Ureter (tissue), 1 donor: ENCODE measurements at places on chromosomes 7 and 10. TPM values are rescaled to one million over a fixed set of nuclear protein-coding genes. Genes with fewer than 3 reads are reported as not detected.

Gene LRRC18
- total RNA-seq, result not detected

Gene PTF1A
- not detected for total RNA-seq

Gene TMEM225B
- 2.9 TPM for total RNA-seq

Gene FGFBP3
- total RNA-seq, result 2.9 TPM

Gene TRDMT1
- 12.9 TPM for total RNA-seq

Gene EVX1
- 5.6 TPM for total RNA-seq

- no peak for DNase-seq
Observed at GRCh38 chr10:103982639-103983038, 15.7 kb downstream of the SLK start.

DNA sequence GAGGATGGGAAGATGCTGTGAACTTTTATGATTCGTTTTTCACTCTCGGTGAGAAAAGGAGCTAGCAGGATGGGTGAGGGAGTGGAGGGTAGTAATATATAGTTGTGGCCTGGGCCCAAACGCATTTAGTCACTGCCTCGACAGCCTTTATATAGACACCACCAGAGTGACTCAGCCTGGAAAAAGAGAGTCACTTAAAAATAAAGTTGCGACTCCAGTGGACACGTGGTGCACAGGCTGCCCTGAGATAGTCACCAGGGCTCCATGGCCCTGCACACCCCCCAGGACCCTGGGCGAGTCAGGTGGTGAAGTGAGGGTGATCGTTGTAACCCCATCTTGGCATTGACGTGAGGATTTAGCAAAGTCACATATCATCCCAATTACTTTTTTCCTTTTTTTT lies 106.7 kb downstream of the CUX1 start:
- no peak for DNase-seq

GRCh38 chr10:69679736-69680135 lies 49.7 kb downstream of the FAM241B start:
- no peak for DNase-seq

DNA sequence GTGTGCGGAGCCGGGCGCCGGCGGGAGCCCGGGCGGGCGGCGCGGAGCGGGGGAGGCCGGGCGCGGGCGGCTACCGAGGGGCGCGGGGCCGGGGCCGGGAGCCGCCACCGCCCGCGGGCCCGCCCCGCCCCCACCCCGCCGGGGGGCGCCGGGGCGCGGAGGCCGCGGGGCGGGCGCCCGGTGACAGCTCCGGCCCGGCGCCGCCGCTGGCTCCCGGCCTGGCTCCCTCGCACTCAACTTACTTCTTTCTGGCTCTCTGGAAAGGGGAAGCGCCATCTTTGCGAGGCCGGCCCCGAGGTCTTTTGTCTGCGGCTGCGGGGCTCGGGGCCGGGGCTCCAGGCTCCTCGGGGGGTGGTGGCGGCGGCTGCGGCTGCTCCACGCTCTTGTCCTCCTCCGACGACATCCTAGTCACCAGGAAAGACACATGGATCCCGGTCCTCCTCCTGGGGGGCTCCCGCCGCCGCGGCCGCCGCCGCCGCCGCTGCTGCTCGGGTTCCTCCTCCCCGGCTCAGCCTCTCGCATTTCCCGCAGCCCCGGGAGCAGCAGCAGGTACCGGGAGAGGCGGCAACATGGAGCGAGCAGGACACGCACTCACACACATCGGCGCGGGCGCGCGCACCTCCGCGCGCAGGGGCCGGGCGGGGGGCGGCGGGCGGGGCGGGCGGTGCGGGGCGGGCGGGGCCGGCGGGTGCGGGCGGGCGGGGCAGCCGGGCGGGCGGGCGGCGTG lies at the start of gene KMT2C:
Gene KMT2C, minus strand, starts transcription at position 620 of the 727 bp plus-strand sequence. Its CDS starts 217 bp downstream, at position 403.
- DNase-seq, result peak; percentile 62

DNA sequence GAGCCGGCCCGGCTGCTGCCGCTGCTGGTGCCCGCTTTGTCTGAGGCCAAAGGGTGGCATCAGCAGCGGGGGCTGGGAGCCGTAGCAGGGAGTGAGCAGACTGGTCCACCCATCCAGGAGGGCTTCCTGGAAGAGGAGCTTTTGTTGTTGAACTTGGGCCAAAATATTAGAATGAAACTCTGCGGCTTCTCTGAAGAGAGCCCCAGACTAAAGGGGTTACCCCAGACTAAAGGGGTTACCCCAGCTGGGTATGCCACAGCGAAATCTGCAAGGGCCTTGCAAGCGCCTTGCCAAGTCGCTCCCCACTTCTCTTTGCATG lies 154.7 kb upstream of the ZMIZ1 start:
- DNase-seq, result no peak

GRCh38 chr10:48600645-48601505 lies 4.0 kb downstream of the ARHGAP22 start:
- no peak for DNase-seq

DNA sequence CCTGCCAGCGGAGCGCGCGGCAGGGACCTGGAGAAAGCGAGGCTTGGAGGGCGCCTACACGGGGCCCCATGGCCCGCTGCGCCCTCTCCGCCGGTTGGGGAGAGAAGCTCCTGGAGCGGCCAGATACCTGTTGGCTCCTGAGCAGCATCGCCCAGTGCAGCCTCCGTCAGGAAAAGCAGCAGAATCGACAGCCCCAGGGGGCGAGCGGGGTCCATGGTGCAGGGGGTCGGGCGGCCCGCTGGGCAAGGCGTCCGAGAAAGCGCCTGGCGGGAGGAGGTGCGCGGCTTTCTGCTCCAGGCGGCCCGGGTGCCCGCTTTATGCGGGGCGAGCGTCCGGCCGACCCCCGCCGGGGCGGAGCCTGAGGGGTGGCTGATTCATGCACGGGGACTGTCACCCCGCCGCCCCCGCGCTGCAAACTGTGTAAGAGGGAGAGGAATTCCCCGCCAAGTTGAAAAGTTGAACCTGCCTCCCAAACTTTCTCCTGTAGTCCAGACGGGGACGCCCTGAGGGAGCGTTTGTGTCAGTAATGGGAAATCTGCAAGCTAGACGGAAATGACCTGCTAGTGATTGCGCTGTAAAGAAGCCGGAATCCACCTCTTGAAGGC lies at the start of gene TFPI2:
Gene TFPI2, minus strand, starts transcription at position 290 of the 605 bp plus-strand sequence. Its CDS starts 75 bp downstream, at position 215.
- peak; percentile 42 for DNase-seq

GRCh38 chr10:6504296-6504695 lies 75.8 kb downstream of the PRKCQ start:
- no peak for DNase-seq

- DNase-seq, result no peak
Observed at GRCh38 chr7:101942603-101943210, 125.3 kb downstream of the CUX1 start.

- no peak for DNase-seq
Observed at GRCh38 chr7:23938937-23939552, 229.0 kb downstream of the STK31 start.

- DNase-seq, result no peak
Observed at GRCh38 chr7:98285157-98286092, 3.9 kb downstream of the BRI3 start.

GRCh38 chr10:106043863-106044262 lies 1120.6 kb downstream of the SORCS1 start:
- no peak for DNase-seq

DNA sequence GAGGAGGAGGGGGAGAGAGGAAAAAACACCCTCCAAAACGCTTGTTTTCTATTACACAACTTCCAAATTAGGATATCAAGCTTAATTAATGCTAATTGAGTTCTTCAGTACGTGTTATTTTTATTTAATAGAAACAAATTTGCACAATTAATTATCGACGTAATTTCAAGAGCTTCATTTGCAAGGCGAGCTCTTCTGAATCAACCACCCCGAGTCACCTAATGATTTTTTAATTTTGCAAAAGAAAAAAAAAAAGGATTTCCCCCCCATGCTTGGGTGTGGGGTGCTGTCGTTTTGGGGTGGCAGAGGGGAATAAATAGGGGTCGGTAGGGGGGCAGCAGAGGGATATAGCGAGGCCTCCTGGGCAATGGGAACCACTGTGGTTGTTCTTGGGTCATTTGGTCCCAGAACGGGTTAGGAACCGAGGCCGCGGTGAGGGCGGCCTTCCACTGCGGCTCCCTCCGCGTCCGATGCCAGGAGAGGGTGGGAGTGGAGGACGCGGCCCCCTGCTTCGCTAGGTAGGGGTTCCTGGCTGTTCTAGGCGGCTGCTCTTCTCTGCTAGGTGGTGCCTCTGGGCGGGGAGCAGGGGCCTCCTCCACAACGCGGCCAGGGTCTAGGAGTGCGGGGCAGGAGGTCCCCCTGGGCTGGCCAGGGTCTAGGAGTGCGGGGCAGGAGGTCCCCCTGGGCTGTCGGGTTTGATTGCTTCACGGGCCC lies 7.3 kb downstream of the UNCX start:
- no peak for DNase-seq
